ENCODE measurements at places on chromosomes 1 and 21. TPM values are rescaled to one million over a fixed set of nuclear protein-coding genes. Genes with fewer than 3 reads are reported as not detected.

The FMO5 gene
- 29.8 TPM for polyA plus RNA-seq

The SZRD1 gene
- polyA plus RNA-seq, result 66.9 TPM

The PADI2 gene
- 0.31 TPM for polyA plus RNA-seq

The KCNE2 gene
- 235 TPM for polyA plus RNA-seq

Data from stomach (tissue), 19 donors.